ENCODE measurements at places on chromosomes 2 and 18.

- no peak for DNase-seq
Measured at GRCh38 chr2:8839189-8839965, 2.0 kb upstream of the KIDINS220 start.

DNA sequence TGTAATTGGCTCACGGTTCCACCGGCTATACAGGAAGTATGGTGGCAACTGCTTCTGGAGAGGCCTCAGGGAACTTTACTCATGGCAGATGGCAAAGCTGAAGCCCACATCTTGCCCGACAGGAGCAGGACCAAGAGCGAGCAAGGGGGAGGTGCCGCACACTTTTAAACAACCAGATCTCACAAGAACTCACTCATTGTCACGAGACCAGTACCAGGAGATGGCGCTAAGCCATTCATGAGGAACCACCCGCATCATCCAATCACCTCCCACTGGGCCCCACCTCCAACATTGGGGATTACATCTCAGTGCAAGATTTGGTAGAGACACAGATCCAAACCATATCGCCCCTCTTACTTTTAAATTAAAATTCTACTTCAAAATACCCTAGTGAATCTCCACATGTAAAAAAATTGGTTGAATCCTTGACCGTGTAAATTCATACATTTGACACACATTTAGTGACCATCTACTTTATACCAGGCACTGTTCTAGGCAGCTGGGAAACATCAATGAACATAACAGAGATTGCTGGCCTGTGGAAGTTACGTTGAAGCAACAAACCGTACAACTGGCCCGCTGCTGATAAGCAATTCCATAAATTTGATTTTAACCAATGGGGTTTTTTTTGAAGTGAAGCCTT, 87.6 kb downstream of the ALPK2 start:
- DNase-seq = no peak

GRCh38 chr18:13211534-13211933, 7.0 kb upstream of the LDLRAD4 start:
- DNase-seq = no peak

DNA sequence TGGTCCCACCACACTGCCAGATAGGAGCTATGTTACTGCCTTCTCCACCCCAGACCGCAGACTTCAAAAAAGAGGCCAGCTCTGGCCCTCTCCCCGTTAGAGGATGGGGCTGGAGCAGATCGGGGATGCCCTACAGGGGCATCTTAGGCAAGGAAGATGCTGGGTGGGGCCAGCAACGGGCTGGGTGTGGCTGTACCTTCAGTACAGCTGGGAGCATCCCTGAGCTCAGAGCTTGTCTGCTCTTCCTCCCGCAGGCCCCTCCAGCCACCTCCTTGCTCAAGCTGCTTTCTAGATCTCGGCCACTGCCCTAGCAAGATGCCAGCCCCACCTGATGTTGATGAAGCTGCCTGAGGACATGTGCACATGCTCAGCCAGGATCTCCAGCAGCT, 9.8 kb downstream of the PTPRN start:
- no peak for DNase-seq

GRCh38 chr18:53553030-53553429, 671.4 kb downstream of the MBD2 start:
- no peak for DNase-seq

GRCh38 chr2:201971531-201972228, 62.0 kb upstream of the FZD7 start:
- no peak for DNase-seq

DNA sequence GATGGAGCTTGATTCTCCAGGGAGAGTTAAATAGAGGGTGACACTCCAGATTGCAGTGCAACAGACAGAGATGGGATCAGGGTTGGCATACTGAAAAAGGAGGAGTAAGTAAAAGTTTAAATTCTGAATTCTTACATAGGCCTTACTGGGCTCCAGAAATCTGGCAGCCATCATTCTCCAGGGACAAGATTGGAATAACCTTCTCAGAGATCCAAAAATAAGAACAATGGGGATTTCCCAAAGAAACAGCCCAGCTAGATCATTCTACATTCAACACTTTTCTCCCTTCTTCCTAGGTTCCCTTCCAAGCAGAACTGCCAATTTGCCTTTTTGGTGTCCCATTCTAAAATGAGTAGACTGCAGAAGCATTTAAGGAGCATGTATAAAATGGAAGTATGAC, 14.9 kb upstream of the SERPINB2 start:
- DNase-seq = no peak

DNA sequence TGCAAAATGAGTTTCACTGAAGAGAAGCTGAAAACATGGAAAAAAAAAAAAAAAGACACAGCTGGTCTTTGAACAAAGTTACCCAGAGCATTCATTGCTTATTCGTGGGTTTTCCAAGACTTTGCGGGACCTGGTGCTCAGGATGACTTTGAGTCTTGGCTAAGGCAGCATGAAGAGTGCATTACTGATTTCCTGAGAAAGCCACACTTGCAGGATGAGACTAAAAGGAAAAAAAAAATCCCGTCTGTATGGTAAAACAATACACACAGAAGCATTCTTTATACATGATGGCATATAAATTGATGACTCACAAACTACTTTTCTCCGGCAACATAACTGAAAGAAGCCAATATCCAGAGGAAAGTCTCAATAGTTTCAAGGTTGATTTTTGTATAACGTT, 195.4 kb downstream of the SPP2 start:
- no peak for DNase-seq

- no peak for DNase-seq
Measured at GRCh38 chr2:101741775-101742520, 44.4 kb downstream of the MAP4K4 start.

GRCh38 chr2:18214936-18215335, 336.5 kb downstream of the KCNS3 start:
- no peak for DNase-seq

GRCh38 chr2:158713523-158714138, 81.5 kb upstream of the DAPL1 start:
- DNase-seq = no peak

DNA sequence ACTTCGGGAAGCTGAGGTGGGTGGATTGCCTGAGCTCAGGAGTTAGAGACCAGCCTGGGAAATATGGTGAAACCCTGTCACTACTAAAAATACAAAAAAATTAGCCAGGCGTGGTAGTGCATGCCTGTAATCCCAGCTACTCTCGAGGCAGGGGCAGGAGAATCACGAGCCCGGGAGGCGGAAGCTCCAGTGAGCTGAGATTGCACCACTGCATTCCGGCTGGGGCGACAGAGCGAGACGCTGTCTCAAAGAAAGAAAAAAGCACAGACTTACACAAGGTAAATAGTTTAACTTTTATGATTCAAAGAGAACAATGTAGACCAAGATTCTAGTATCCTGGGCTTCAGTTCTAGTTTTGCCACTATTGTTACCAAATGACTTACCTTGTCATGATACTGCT, 37.4 kb downstream of the NCKAP1 start:
- DNase-seq = no peak

GRCh38 chr18:8703092-8703709, 2.2 kb upstream of the MTCL1 start:
- no peak for DNase-seq

DNA sequence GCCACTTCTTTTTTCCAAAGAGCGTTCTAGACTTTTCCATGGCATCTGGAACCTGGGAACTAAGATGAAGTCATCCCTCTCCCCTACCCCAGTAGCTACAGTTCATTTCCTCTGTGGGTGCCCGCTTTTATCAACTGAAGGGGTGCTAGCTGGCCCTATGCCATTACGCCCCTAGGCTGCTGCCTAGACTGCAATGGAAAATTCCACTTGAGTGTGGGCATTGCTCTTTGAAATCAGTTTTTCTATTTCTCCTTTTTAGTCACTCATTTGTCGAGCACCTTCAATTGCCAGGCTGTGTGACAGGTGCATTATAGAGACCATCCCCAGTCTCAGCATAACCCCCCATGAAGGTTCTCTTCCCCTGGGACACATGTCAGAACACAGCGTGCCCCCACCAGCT, 7.3 kb downstream of the TEX51 start:
- DNase-seq = no peak

- no peak for DNase-seq
Measured at GRCh38 chr2:194252127-194252526, 1404.9 kb upstream of the SLC39A10 start.

- no peak for DNase-seq
Measured at GRCh38 chr2:8132879-8133278, 549.0 kb upstream of the ID2 start.

DNA sequence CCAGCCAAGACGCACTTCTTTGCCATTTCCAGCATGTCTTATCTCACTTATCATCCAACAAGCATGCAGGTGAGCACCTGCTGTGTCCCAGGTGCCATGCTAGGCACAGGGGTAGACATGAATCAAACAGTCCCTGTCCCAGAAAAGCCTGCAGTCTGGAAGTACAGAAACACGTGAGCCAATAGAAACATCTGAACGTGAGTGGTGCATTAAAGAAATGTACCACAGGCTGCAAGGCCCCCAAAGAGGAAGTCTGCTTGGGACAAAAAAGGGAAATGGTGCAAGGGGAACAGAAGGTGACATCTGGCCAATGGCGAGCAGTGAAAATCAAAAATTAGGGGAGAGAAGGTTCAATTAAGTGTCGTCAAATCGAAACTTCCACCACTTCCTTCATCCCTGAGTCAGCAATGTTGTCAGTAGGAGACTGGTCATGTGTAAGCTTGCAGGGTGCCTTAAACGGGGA, 17.6 kb upstream of the TMEM247 start:
- no peak for DNase-seq

DNA sequence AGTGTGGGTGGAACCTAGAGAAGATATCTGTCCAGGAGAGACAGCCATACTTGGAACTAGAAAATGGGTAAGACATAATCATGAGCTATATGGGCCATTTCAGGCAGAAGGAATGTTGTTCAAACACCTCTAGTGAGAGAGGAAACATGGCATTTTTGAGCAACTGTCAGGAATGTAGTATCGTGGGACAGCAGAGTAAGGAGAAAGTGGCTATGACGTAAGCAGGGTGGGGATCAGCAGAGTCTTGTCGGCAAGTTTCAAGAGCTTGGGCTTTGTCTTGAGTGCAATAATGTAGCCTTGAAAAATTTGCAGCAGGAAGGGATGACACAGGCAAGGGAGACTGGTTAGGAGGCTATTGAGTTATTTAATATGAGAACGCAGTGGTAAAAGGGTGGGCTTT, 20.4 kb downstream of the SERPINB7 start:
- no peak for DNase-seq

DNA sequence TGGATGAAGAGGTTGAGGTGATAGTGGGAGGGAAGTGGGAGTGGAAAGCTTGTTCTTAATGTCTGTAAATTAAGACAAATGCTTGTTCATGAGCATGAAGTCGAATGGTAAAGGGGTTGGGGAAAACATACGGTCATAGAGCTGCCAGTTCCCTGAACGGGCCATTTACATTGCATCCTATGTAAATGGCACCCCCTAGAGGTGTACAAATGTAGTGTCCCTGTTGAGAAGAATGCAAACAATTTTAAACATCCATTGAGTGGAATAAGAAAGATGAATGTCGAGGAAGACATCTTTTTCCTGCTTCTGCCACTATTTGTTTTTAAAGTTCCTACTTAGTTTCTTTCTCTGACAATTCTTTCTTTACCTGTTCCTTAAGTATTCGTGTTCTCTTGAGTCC, 155.7 kb downstream of the RDH14 start:
- DNase-seq = no peak

DNA sequence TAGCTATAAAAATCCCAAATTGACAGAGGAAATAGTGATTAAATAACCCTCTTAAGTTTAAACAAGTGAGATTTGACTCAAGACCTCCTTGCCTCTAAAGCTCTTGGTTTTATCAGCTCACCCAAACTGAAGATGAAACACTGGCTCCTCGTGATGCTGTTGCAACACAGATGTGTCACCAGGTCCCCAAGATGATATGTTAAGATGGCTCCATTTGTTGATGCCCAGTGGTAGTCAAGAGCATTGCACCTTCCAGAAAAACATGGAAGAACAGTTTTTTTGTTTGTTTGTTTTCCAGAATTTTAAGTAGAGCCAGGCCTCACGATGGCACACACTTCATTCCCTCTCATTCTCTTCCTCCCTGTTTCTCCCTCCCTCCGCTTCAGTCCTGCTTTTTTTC, 399.8 kb downstream of the TXNL1 start:
- DNase-seq = no peak

DNA sequence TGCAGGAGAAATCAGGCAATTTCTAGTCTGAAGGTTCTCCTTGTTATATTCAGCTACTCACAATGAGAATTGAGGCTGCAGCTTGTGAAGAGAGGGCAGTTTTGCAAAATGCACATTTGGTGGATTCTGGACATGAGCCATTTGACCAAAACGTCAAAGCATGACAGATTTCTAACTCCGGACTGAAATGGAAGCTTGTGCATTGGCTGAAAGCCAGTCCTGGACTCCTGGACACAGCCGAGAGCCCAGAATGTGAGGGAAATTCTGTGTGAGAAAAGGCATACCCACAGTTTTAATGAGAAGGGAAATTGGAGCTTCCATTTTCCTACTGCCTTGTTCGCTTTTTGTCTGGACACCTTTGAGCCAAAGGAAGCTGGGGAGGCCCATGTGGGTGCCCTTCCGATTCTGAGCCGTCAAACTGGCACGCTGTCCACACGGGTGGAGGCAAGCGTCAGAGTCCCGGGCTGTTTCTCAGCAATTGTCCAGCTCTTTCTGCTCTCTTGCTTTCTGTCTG, 23.7 kb upstream of the ROCK2 start:
- DNase-seq = no peak

DNA sequence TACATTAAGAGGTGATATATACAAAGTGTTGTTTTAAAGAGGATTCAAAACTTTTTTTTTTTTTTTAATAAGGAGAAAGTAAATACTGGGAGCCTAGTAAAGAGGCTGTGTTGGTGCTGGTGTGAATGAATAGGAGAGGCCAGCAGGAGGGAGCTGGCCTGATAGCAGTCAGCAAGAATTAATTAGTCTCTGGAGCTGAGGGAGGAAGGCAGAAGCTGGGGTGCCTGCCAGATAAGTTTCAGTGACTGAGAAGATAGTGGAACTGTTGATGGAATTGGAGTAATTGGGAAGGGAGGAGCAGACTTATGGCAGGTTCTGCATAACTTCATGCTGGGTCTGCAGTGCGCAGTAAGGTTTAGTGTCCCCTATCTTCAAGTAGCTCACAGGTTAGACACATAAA, 36.2 kb upstream of the SNORC start:
- DNase-seq = no peak

DNA sequence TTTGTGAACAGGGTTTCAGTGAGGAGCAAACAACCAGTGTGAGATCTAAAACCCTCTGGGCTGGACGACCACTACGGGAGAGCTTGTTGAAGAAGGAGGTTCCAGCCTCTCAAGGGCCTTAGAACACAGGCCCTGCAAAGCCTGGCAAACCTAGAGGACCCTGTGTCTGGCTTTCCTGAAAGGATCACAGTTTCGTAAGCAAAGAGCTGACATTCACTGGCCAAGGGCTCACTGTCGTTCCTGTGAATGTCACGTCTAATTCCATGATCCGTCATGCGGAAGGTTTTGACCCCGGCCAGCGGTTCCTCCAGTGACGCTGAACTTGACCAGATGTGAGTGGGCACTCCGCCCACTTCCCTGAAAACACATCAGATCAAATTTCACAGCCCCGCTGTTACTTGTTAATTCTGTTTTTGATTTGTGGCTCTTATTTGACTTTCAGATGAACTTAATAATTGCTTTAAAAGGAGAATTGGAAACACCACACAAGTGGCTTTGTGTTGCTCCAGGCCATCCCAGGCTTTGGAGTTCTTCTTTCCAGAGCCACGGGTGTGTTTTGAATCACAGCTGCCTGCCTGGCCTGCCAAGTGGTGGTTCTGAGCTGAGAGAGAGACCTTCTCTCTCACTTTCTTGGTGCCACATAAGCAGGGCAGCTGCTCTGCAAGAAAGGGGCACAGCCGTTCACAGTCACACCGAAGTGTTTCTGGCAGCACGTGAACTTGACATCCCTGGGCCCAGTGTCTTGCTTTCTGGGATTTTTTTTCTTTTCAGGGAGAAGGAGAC, 308.4 kb downstream of the NDUFA10 start:
- no peak for DNase-seq
